ENCODE measurements at places on chromosomes 7 and 10. TPM values are rescaled to one million over a fixed set of nuclear protein-coding genes. Genes with fewer than 3 reads are reported as not detected.

Gene RBM17
- total RNA-seq = 57.3 TPM

Gene FKBP6
- total RNA-seq = not detected

Gene GTF2IRD1
- total RNA-seq = 22.2 TPM

Gene ZNF239
- total RNA-seq = 1.9 TPM

Gene OR2A5
- not detected for total RNA-seq

Gene AGR3
- total RNA-seq = not detected

Gene GSTO2
- 1.1 TPM for total RNA-seq

Gene GNGT1
- total RNA-seq = not detected

Gene CXCL12
- 115 TPM for total RNA-seq

Gene ZFYVE27
- 19.0 TPM for total RNA-seq

Gene TUBAL3
- total RNA-seq = 0.66 TPM

Gene SPDYE2
- not detected for total RNA-seq

DNA sequence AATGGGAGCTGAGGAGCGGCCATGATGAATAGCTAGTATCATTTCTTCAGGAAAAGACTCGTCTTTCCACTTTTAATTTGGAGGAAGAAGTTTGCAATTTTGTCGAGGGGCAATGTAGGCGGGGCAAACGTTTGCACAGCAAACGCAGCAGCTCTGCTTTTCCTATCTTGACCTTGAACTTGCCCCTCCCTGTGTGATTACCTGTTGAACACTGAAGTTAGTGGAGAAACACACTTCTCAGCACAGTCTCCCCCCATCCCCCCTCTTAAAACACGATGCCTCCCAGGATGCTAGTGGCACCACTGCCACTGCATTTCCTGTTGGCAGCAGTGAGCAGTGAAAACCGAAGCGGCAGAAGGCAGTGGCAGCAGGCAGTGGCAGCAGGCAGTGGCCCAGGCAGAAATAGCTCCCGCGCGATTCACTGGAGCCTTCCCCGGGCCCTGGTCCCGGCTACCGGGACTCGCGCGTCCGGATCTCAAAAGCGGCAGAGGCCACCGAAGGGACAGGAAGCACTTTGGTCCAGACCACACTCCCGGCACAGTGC is at the start of gene EPDR1:
EPDR1 (plus strand) TSS at position 336 of the 544 bp plus-strand sequence. CDS start 300 bp downstream, outside the sequence.
- DNase-seq = peak; percentile 84

- DNase-seq = no peak
Measured at GRCh38 chr10:49752584-49752983, 9.5 kb downstream of the OGDHL start.

DNA sequence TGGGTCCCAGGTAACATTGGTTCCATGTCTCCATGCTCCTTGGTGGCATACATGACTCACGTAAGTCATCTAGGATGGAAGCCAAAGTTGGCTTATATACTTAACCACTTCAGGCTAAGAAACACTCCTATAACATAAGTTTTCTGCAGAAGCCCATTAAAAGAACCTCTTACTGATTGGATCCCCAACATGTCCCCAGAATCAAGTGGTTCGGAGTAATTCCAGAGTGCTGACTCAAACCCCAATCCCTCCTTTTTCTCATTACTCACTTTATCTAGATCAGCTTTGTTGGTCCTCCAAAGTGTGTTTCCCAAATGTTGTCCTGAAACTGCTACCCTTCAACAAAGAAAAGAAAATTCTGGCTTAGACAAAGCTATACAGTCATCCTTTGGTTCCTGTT is 10.1 kb upstream of the ATOH7 start:
- DNase-seq = no peak

- DNase-seq = no peak
Measured at GRCh38 chr10:109886037-109886780, 37.1 kb downstream of the XPNPEP1 start.

DNA sequence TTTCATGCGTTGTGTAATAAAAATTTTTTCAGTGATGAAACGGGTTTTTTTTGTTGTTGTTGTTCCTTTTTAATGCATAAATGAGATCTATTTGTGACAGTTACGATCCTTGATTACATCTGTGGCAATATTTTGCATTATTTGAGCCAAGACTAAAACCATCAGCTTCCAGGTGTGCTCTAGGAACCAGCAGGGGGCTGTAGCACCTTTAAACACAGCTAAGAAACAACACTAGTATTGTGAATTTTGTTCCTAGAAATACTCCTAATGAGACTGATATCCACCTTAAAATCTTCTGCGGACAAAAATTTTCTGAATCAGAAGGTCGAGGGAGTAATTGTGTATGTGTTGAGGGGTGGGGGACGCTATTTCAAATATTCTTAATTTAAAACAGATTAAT is 52.6 kb downstream of the FGFBP3 start:
- no peak for DNase-seq

DNA sequence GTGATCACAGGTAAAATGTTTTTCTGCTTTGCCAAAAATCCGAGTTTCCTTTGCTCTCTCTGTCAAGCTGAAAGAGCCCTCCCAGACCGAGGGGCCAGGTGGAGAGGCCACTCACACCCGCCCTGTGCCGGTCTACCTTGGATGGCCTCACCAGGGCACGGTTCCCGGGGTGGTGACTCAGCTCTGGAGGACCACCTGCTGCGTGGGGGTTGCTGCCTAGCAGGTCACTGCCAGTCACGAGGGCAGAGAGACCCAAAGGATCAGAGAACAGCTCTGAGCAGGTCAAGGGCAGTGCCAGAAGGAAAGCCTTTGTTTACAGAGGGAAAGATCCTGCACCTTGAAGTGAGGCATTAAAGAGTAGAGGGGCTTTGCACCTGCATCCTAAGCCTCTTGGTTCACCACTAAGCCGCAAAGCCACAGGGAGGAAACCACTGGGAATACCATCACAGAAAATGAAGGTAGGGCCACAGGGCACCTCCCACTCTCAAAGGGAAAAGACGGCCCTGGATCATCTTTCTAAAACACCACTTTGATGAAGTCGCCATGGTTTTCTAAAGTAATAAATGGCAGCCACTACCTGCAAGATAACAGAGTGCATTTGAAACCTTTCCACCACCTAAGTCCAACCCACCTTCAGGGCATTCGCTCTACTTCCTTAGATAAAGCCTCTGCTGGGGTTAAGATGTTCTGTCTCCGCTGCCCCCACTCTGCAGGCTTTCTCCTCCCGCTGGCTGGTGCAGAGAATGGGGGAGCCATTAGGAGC is 160.3 kb upstream of the KLF14 start:
- peak; percentile 77 for DNase-seq

DNA sequence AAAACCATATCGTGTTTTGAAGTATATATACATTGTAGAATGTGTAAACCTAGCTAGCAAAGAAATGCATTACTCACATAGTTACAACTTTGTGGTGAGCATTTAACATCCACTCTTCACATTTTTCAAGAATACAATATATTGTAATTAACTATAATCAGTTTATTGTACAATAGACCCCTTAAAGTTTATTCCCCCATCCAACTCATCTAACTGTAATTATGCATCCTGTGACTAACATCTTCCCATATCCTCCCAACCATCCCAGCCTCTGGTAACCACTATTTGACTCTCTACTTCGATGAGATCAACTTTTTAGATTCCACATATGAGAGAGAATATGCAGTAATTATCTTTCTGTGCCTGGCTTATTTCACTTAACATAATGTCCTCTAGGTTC is 526.4 kb downstream of the KIF20B start:
- DNase-seq = no peak

- no peak for DNase-seq
Measured at GRCh38 chr7:28840592-28840995, 117.5 kb downstream of the TRIL start.

DNA sequence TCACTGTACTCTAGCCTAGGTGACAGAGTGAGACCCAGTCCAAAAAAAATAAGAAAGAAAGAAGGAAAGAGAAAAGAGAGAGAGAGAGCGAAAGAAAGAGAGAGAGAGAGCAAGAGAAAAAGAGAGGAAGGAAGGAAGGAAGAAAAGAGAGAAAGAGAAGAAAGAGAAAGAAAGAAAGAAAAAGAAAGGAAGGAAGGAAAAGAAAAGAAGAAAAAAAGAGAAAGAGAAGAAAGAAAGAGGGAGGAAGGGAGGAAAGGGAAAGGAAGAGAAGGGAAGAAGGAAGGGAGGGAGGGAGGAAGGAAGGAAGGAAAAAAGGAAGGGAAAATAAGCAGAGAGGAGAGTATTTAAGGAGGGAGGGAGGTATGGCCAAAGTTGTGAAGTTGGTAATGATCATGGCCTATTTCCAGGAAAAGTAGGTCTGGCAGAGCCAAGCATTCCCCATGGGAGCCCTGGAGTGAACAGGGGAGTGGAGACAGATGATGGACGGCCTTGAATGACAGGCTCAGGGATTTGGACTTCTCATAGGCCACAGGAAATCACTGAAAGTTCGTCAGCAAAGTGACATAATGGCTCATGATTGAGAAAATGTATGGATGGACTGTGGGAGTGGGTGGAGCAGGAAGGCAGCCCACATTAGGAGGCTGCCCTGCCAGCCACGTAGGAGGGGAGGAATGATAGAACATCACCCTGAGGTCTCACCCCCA is 44.8 kb upstream of the CUX1 start:
- DNase-seq = no peak

- peak; percentile 46 for DNase-seq
Measured at GRCh38 chr10:80487791-80488538, 33.9 kb downstream of the TSPAN14 start.

DNA sequence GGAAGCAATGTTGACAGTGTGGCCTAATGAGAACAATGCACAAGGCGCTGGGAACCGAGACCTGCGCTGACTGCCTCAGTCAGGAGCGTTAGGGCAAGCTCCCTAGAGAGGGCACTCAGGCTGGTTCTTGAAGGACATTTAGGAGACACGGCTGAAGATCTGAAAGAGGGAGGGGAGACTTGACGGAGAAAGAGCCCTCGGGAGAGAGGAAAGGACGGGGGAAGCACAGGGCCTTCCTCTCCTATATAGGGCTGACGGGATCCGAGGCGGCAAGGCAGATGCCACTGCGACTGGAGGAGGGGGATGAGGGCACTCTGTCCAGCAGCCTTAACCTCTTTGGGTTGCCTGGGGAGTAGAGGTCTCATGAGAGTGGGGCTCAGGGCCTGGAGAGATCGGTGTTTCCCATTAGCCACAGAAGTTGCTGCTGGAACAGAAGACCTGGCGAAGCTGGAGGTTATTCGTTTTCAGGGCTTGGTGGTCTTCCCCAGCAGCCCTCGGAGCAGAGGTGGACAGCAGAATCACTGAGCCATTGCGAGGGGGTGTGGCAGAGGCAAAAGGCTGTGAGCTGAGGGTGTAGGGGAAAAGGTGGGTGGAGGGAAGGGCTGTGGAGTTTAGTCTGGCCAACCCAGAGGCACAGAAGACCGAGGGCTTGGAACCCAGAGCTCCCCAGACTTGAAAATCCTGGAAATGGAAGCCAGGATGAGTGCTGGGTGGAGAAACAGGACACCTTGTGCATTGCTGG is 36.0 kb downstream of the CLEC2L start:
- no peak for DNase-seq

DNA sequence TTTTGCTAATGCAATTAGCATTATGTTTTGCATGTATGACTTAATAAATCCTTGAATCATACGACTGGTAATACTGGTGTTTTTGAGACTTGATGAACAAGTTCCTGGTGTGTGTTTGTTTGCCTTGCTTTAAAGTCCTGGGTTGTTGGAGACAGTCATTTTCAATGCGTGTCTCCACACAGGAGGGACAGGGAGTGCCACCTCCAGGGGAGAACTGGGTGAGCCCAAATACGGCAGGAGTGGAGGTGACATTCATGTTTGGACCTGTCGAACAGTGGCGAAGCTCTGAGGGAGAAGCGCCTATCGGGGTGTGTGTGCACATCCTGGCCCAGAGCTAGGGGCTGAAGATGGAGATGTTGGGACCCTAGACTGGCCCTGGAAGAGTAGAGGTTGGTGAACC is 43.8 kb downstream of the DAGLB start:
- DNase-seq = no peak

- no peak for DNase-seq
Measured at GRCh38 chr7:99003419-99003818, 125.1 kb downstream of the TRRAP start.

DNA sequence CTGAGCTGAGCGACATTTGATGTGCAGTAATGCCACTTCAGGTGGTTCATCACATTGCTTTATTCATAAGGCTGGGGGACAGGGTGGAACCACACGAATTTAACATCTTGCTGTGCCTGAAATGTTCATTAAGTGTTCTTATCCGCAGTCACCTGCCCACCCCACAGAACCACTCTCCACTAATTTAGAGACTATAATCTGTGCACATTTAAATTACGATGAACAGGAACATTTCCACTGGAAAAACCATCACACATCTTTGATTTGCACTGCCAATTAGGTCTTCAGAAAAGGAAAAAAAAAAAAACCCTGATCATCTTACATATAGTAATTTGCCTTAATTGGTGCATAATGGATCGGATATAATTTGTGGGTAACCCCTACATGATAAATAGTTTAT is 2.3 kb downstream of the CDCA7L start:
- DNase-seq = no peak

GRCh38 chr10:69578508-69578991 is 5.3 kb upstream of the NEUROG3 start:
- no peak for DNase-seq

- no peak for DNase-seq
Measured at GRCh38 chr7:125573126-125573525, 643.5 kb upstream of the POT1 start.

DNA sequence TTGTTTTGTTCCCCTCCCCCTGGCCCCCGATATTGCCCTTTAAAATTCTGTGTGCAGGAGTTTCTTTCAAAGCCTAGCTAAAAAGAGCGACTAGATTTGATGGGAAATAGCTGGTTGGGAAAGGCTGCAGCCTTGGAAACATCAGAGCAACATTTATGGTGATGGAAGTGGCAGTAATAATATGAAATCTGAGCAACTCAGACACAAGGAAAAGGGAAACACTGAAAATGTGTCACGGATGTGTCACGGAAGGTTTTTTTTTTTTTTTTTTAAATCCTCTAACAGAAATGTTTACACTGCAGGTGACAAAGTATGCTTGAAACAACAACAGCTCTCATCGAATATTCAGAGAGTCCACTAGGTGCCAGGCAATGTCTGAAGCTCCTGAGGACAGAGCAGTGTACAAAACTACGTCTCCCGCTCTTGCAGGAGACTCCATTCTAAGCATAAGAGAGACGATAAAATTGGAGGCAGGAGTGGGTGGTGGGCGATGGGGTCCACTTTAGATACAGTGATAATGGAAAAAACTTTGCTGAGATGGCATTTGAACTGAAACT is 143.0 kb downstream of the RSU1 start:
- DNase-seq = no peak

DNA sequence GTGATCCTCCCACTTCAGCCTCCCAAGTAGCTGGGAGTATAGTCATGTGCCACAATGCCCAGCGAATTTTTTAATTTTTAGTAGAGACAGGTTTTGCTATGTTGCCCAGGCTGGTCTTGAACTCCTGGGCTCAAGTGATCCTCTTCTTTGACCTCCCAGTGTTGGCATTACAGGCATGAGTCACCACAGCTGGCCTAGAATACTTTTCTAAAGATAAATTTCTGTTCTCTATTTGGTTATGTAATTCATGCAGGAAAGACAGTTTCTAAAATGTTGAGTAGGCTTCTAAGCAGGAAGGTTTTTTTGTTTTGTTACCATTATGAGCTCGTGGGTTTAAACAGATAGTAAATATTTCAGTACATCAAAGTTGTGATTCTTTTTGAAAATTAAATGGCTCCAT is 5.0 kb downstream of the RBAK start:
- no peak for DNase-seq

- no peak for DNase-seq
Measured at GRCh38 chr7:88046839-88047573, 113.0 kb downstream of the ADAM22 start.

Measured in right cardiac atrium (tissue), 5 donors.